ENCODE measurements at places on chromosomes 12 and 14. TPM values are rescaled to one million over a fixed set of nuclear protein-coding genes. Genes with fewer than 3 reads are reported as not detected.

Gene FGD6
- total RNA-seq: 4.4 TPM

Gene JPH4
- not detected for total RNA-seq

Gene SLC6A13
- 0.13 TPM for total RNA-seq

Gene MEG3
- total RNA-seq: 146 TPM

Gene ESYT1
- total RNA-seq: 236 TPM

Gene MSRB3
- total RNA-seq: 96.9 TPM

Gene CAPZA3
- total RNA-seq: not detected

Gene GUCY2C
- under 0.01 TPM for total RNA-seq

Gene RNF41
- total RNA-seq: 127 TPM

Gene TSPAN8
- 200 TPM for total RNA-seq

Gene OR6C75
- not detected for total RNA-seq

Gene NFE2
- not detected for total RNA-seq

Gene NTN4
- 347 TPM for total RNA-seq

Gene CLEC1B
- not detected for total RNA-seq

Gene TDRD9
- total RNA-seq: 0.26 TPM

Gene RHOJ
- total RNA-seq: 19.0 TPM

Gene GSG1
- 0.06 TPM for total RNA-seq

Gene C12orf60
- 3.9 TPM for total RNA-seq

Gene KHNYN
- total RNA-seq: 48.1 TPM

Gene C12orf50
- 0.13 TPM for total RNA-seq

Gene KCNMB4
- 0.26 TPM for total RNA-seq

Gene AQP2
- total RNA-seq: not detected

Gene TRAF3
- 23.4 TPM for total RNA-seq

Gene CCNB1IP1
- total RNA-seq: 25.1 TPM

Gene KLRG1
- total RNA-seq: 0.53 TPM

Gene DCN
- 129 TPM for total RNA-seq

Gene RPL41
- 3,955 TPM for total RNA-seq
